ENCODE measurements at places on chromosomes 16 and 17.

DNA sequence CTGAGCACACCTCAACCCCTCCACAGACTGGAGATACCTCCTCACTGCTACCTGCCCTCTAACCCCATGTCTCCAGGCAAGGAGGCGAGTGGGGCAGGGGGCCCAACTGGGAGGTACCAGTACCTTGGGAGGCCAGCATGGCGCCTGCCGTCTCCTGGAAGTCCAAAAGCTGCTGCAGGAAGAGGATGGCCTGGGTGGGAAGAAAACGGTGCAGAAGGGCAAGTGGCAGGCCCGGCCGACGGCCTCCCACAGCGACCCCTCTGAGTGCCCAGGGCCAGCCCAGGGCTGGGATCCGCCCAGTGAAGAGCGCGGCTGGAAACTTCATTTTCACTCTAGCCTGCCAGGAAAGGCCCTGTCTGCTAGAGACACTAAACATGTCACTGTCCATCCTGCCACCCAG is 8.5 kb downstream of the ZACN start:
- DNase-seq: no peak

DNA sequence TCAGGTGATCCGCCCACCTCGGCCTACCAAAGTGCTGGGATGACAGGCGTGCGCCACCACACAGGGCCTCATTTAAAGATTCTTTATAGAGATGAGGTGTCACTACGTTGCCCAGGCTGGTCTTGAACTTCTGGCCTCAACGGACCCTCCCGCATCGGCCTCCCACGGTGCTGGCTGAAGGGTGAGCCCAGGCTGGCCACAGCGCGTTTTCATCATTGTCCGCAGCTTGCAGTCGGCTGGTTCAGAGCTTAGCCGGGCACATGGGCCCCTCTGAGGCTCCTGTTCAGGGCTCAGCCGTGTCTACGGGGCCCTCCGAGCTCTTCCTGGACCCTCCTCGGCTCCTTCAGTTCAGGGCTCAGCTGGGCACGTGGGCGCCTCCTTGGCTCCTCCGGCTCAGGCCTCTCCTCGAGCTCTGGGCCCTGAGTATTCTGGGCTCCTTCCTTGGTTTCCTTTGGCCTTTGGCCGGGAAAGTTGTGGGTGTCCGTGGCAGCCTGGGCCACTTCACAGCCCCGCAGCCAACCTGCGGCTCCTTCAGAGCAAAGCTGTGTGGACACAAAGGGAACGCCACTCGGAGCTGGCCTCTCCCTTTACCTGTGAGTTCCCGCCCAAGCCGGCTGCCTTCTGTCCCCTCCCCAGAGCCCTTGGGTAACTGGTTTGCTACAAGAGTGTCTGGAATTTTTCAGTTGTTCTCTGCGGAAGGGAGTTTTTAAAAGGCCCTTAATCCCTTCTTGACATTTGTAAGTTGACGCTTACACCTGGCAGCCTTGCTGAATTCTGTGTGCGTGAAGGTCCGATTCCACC is 1.2 kb upstream of the MSLN start:
- DNase-seq: no peak

- DNase-seq: no peak
Measured at GRCh38 chr17:15169676-15170075, 95.5 kb downstream of the PMP22 start.

DNA sequence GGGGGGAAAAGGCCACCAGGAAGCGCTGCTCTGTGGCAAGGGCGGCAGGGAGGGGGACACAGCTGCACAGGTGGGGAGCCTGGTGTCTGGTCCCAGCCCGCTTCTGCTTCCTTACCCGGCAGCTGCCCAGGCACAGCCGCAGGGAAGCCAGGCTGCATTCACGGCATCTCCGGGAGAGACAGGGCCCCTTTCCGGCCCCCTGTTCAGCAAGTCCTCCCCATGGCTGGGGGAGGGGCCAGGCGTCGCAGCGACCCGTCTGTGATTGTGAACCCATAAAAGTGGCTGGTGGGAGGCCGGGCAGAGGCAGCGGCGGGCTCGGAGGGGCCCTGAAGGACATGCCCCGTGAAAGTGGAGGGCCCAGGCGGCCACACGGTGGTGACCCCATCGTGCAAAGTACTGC is 28.7 kb downstream of the SOX8 start:
- DNase-seq: no peak

GRCh38 chr17:55806745-55807495 is 56.1 kb downstream of the PCTP start:
- no peak for DNase-seq

DNA sequence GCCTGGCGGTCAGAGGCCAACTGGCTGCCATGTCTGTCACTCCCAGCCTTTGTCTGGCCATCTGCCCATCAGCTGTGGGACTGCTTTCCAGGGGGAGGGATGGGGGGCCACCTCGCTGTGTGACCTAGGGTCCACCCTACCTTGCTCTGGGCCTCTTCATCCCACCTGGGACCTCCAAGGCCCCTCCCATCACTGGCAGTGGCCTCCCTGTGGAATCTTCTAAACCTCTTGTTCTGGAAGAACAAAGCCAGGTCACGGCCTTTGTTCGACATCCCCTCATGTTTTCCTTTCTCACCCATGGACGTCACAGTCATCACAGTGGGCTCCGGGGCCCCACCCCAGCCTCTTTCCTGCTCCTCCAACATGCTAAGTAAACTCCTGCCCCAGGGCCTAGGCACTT is 24.0 kb downstream of the SPNS2 start:
- no peak for DNase-seq

DNA sequence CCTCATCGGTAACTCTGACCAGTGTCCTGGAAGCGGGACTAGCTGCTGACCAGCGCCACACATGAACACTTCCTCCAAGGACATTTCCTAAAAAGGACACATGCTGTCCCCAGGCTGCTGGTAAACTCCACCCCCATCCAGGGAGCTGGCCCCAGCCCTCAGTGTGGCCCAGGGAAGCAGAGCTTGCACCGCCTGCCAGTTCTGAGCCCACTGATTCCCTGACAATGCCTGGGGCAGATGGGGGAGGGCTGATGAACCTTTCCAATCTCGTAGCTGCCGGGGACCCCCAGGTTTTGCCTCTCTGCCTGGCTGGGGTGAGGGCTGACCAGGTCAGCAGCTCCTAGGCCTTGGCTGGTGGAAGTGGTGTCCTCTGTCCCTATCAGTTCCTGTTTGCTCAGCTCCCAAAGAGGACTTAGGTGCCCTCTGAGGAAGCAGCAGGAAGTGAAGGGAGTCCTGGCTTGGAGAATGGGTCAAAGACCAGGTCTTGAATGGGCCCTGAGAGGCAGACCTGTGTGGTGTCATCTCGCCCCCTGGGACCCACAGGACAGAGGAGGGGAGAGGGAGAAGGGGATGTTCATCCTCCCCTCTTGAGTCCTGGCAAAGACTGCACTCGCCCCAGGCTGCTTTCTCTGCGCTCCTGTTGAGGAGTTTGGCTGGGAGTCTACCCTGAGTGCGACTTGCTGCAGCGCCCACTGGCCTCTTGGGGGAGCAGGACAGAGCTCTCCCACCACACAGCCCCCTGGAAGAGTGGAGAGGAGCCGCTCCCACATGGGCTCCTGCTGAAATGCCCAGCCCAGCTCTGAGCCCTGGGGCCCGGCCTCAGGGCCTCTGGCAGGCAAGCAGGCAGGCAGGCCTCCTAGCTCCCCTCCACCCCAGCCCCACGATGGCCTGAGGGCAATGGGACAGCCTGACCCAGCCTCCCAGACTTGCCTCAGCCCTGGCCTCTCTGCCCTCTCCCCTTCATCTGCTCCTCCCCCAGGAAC is 16.8 kb downstream of the PDK2 start:
- no peak for DNase-seq

DNA sequence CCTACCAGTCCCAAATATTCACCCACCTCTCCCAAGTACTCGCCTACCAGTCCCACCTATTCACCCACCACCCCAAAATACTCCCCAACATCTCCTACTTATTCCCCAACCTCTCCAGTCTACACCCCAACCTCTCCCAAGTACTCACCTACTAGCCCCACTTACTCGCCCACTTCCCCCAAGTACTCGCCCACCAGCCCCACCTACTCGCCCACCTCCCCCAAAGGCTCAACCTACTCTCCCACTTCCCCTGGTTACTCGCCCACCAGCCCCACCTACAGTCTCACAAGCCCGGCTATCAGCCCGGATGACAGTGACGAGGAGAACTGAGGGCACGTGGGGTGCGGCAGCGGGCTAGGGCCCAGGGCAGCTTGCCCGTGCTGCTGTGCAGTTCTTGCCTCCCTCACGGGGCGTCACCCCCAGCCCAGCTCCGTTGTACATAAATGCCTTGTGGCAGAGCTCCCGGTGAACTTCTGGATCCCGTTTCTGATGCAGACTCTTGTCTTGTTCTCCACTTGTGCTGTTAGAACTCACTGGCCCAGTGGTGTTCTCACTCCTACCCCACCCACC is 29.8 kb downstream of the POLR2A start:
- no peak for DNase-seq

DNA sequence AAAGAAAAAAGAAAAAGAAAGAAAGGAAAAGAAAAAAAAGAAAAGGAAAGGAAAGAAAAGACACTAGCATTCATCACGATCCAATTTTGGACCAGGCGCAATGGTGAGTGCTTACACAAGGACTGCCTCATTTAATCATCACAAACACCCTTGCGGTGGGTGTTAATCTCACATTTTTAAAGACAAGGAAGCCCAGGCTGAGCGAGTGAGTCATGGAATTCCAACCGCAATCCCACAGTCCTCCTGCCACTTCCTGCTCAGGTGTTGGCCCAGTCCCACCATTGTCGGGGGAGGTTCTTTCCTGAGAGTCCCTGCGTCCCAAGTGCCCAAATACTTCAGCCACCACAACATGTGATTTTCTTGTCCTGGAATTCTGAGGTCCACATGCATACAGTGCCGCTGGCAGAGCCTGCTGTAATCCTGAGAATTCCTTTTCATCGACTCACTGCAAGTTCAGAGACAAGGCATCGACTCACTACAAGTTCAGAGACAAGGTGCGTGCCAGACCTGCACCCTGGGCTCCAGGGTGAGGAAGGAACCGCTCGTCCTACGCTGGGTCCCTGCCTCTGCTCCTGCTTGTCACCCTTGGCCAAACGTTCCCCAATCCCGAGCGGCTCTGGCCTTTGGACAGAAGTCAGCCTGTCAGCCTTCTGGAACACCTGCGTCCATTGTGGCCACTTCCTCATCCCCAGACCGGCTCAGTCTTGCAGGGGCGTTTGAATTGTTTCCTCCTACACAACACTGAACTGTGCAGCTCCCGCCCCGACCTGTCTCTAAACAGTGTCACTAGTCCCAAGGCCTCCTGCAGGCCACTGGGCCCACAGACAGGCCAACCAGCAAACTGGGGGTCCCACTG is 5.8 kb downstream of the ZG16B start:
- no peak for DNase-seq

GRCh38 chr16:57876210-57876609 is 73.9 kb upstream of the KIFC3 start:
- DNase-seq: no peak

GRCh38 chr17:43552229-43552837 is 6.2 kb upstream of the ETV4 start:
- DNase-seq: no peak

Measured in activated CD8-positive, alpha-beta memory T cell treated with anti-CD3 and anti-CD28 coated beads for 4 hours (primary cell).